ENCODE measurements at places on chromosomes 2 and 18.

DNA sequence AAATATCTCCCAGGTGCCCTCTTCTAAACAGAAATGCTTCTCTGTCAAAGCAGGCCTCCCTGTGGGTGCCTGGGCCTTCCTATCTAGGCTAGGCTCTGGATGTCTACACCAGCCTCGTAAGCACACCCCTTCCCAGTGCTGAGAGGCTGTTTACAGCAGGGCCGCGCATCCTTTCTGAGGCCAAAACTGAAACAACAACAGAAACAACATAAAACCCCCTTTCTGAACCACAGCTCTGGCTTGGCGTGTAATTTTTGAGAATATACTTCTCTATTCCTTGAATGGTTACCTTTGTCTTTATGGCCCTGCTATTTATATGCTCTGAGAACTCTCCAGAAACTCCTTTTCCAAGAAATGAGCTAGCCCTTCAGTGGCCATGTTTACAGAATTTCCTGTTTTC, 118.4 kb downstream of the BCL2L11 start:
- no peak for DNase-seq

- no peak for DNase-seq
These were observed 55.9 kb downstream of the ZAP70 start for GRCh38 chr2:97769308-97769707.

DNA sequence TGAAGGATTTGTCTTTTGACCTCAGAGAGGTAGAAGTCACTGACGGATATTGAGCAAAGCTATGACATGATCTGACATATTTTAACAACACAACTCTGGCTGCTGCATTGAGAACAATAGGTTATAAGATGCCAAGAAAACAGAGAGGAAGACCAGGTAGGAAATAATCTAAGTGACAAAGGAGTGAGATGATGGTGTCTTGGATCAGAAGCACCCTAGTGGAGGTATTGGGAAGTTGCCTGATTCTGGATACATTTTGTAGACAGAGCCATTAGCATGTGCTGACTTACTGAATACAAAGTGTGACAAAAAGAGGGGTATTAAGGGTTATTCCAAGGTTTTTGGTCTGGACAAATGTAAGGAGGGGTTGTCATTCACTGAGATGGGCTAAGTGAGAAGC, 1438.1 kb downstream of the DPP10 start:
- no peak for DNase-seq

DNA sequence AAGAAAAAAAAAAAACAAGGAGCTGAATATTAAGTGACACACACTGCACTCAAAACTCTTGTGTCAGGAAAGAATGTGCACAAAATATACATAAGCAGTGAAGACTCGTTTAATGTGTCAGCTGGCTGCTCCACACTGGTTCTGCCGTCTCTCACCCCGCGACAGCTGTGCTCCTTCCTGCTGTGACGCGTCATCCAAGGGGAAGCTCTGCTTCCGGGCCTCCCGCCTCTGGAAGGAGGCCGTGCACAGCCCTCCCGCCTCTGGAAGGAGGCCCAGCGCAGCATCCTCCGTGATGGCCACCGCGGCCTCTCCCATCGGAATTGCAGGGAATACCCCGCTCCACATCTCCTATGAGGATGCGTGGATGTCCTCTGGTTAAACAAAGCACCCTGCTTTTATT, 151.0 kb downstream of the HDAC4 start:
- no peak for DNase-seq

GRCh38 chr2:40823478-40823877, 371.6 kb upstream of the SLC8A1 start:
- no peak for DNase-seq

DNA sequence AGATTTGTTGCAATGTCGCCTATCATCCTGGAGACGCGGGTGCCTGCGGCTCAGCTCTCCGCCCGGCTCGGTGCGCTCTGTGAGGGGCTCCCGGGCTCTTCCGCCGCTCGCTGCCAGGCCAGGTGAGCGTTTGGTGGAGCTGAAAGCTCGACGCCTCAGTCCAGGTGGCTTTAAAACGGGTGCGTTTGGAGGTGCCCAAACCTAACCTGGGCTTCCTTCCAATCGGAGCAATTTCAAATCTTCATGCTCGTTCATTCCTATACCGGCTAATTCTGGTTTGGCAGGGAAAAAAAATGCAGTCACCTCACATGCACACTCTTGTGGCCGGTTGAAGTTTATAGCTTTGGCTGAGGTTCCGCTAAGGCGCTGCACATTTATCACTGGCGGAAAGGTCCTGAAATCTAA, at the start of gene SLC16A14:
Gene SLC16A14, minus strand, starts transcription at position 274 of the 405 bp plus-strand sequence. CDS start 9,572 bp downstream, outside the sequence.
- DNase-seq = peak; percentile 11

DNA sequence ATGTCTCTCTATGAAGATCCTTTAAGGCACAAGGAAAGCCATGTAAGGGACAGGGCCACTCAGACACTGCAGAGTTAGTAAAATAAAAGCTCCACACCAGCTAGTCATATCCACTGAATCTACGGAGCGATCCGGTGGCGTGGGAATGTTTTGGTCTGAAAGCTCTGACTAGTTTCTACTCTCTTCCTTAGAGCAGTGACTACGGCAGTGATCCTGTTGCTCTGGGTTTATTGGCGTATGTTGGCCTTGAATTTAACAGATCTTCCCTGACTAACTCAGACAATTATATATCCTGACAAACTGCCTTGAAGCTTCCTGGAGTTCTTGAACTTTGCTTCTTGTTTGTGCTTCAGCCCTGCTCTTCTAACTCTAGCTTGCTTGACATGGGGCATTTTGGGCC, 115.3 kb upstream of the FZD5 start:
- DNase-seq = no peak

- no peak for DNase-seq
These were observed 92.8 kb downstream of the AP1S3 start for GRCh38 chr2:223744580-223744979.

- DNase-seq = peak; percentile 24
These were observed 30.9 kb upstream of the REEP1 start for GRCh38 chr2:86368161-86368824.

GRCh38 chr2:233400341-233400740, 46.0 kb downstream of the DGKD start:
- DNase-seq = no peak

GRCh38 chr2:47179388-47179787, 24.3 kb upstream of the STPG4 start:
- no peak for DNase-seq

GRCh38 chr2:120421830-120422175, 75.9 kb downstream of the INHBB start:
- DNase-seq = no peak
